ENCODE measurements at places on chromosomes 6 and 20. TPM values are rescaled to one million over a fixed set of nuclear protein-coding genes. Genes with fewer than 3 reads are reported as not detected.

Gene TRIM10
- not detected for total RNA-seq

Gene PPP1R16B
- 0.11 TPM for total RNA-seq

Gene FANCE
- 4.1 TPM for total RNA-seq

Gene SOX18
- 1.9 TPM for total RNA-seq

Gene OPRL1
- 1.5 TPM for total RNA-seq

Gene CCN2
- 221 TPM for total RNA-seq
